ENCODE measurements at places on chromosomes 13 and 19.

DNA sequence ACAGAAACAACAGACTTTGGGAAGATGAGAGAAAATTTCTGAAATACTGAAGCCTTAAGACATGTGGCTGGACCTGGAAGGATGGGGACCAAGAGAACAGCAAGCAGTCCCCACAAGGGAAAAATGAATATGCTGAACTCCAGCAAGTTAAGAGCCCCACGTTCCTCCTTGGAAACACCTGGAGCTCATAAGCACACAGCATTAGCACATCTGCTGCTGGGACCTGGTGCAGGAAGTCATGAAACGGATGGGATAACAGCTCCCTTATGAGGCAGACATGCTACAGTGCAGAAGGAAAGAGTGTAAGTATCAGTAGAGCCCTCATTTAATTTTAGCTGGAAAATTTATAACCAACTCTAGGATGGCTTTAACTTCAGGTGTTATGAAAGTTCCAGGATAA lies 67.3 kb downstream of the SLC15A1 start:
- no peak for DNase-seq

GRCh38 chr13:105207572-105208293 lies 1327.7 kb downstream of the EFNB2 start:
- DNase-seq, result no peak

DNA sequence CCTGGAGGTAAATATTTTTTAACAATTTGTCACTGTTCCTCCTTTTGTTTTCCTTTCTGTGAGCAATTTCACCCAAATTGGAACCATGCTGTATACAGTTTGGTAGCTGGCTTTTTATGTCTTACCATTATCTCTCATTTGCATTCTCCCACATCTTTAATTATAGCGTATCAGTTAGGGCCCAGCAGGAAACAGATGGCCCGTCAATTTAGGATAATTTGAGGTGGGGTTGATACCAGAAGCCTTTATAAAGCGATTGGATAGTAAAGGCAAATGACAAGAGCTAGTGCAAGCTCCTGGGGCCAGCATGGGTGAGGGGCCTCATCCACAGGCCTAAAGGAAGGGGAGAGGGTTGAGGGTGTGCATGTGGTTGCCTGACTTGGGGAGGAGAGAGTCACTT lies 3.8 kb upstream of the IFNL4 start:
- DNase-seq, result no peak

- DNase-seq, result no peak
These were observed 894.9 kb upstream of the SLC10A2 start for GRCh38 chr13:103961129-103961528.

- no peak for DNase-seq
These were observed 1.0 kb upstream of the CHAMP1 start for GRCh38 chr13:114313061-114313860.

- DNase-seq, result no peak
These were observed 39.7 kb upstream of the RNF113B start for GRCh38 chr13:98216711-98217285.

DNA sequence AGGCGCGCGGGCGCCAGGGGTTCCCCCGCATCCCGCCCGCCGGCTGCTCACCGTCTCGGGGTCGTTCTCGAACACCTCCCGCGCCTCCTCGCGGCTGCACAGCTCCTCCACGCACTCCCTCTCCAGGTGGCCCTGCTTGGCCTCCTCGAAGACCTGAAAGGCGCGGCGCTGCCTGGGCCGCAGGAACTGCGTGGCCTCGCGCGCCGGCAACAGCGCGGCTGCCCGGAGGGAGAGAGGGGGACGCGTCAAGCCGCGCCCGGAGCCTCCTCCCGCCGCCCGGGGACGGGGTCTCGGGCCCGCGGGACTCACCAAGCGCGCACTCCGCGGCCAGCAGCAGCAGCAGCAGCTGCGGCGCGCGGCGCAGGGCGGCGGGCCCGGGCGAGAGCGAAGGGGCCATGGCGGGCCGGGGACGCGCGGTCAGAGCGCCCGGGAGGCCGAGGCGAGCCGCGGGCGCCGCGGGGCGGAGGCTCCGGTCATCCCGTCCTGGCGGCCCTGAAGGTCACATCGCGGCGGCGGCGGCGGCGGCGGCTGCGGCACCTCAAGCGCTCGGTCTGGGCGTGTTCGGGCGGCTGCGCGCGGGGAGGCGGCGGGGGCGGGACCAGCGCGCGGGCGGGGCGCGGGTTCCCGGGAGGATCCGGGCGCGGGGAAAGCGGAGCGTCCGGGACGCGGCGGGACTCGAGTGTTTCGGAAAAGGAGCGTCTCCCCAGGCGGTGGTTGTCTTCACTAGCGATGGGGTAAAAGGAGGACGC lies at the start of gene GAS6:
TSS of gene GAS6 (minus strand) at position 553 of the 749 bp plus-strand sequence. CDS start at position 397, 156 bp downstream.
- no peak for DNase-seq

DNA sequence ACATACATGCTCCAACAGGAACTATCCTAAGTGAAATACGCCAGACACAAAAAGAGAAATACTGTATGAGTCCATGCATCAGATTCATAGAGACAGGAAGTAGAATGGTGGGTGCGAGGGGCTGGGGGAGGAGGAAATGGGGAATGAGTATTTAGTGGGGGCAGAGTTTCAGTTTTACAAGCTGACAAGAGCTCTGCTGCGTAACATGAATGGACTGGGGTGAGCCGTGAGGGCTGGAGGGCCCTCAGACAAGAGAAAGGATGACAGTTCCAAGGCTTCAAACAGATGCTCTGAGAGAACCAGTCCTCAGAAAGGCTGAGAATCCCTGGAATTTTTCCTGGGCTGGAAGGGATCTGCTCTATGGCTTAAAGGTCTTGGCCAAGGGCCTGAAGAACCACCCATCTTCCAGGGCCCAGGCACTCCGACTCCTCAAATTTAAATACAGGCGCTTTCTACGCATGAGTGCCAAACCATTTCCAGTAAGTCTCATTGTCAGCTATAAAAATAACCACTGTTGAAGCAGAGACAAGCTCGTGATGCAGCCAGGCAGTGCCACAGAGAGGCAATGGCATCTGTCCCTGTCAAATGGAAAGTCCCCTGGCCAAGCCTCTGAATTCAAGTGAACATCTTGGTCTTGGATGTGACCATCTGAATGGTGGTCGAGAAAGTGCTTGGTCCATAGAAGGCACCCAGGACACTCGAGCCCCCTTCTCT lies 17.5 kb downstream of the KLF2 start:
- peak; percentile 40 for DNase-seq

All from T-helper 2 cell (primary cell).